Activated CD8-positive, alpha-beta memory T cell treated with anti-CD3 and anti-CD28 coated beads for 1 hour (primary cell): ENCODE measurements at places on chromosomes 1 and 21.

- DNase-seq = no peak
These were observed 49.8 kb upstream of the IFNLR1 start for GRCh38 chr1:24236789-24237371.

- DNase-seq = no peak
These were observed 1.6 kb upstream of the S1PR1 start for GRCh38 chr1:101235216-101235695.

DNA sequence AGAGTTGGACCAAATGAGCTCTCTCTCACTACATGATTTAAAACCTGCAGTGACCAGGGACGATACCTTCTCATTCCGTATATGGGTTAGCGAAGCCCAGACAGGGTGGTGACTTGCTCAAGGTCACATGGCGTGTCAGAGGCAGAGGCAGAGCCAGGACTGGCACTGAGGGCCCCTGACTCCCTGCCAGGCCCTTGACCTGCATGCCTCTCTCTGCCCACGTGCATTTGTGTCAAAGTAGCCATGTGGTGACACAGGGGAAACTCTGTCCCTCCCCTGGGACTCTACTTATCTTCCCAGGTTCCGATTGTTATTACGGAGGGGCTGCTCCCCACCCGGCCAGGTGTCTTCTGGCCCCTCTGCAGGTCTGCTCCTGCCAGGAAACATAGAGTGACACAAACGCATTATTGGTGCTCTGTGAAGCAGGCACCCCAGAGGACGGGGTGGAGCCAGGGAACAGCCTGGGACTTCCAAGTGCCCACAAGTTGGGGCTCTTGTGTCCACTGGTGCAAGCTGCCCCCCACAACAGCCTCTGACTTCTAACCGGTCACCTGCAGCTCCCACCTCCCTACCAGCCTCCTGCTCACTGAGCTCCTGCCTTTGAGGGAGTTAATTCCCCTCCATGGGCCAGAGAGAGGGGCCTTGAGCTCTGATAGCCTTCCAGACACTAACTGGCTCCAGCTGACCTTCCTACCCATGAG lies 7.3 kb upstream of the TINAGL1 start:
- DNase-seq = no peak

- DNase-seq = no peak
These were observed 68.6 kb upstream of the COG2 start for GRCh38 chr1:230573658-230574057.

DNA sequence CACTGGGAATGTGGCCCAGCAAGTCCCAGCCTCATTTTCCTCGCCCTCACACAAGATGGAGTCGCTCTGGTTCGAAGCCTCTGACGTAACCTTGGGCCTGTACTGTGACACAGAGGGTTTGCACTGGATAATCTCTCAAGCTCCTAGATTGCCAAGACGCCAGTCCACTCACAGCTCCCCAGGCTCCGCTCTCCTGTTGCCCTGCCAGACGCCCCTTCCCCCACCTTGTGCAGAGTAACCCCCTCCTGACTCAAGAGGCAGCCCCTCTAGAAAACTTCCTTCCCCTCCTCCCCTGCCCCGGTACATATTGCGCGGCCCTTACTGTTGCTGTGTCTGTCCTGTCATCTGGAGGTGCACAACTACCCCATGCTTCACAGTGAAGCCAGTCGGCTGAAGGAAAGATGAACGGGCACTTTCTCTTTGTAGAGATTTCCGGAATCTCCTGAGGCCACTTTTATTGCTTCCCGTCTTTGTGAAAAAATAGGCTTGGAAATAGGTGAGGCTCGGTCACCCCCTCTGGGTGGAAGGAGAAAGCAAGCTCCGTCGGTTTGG lies 981 bp upstream of the KIAA1614 start:
- no peak for DNase-seq

DNA sequence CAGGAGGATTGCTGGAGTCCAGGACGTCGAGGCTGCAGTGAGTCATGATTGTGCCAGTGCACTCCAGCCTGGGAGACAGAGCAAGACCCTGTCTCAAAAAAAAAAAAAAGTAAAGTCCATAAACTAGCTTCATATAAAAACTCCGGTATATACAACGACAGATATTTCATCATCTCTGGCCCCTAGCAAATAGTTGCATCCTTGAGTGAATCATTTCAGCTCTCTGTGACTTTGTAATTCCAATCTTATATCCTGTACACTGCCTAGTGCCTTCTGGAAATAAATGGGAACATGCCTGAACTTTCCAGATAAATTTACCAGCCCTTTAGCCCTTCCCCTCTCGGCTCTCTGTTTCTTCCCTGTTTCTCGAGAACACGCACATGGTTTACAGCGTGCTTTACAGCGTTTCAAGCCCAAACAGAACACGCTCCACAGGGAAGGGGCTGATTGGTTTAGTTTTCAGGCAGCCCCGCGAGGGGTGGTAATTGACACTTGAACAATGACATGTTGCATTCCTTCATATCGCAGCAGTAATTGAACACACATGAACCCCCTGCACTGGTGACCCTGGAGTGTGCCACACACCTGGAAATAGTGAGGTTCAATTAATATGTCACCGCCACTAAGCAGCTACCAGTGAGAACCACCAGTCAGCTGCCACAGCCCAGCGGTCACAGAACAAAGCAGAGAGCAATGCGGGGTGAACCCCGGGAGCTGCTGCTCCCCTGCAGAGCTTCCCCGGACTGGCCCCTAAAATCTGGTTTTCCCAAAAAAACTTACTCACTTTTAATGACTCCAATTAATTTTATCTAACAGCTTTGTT lies 35.7 kb upstream of the SIM2 start:
- DNase-seq = no peak

GRCh38 chr1:179046808-179047635 lies 21.3 kb downstream of the FAM20B start:
- no peak for DNase-seq

DNA sequence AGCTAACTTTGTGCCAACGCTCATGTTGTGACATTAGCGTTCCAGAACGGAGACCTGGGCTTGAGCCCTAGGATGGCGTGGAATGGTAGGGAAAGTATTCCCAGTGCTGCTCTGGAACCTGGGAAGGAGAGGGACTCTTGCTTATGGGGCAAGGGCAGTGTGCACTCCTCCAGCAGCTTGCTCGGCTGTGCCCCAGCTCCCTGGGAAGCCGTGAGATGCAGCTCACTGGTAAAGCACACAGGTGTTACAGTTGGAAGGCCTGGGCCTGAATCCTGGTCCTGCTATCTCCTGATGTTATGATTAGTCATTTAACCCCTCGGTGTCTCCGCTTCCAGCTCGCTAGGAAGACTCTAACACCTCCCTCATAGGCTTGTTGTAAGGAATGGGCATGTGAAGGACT lies 42.4 kb upstream of the EPHA8 start:
- no peak for DNase-seq

- DNase-seq = no peak
These were observed 23.8 kb downstream of the FAM89A start for GRCh38 chr1:231016234-231016633.

DNA sequence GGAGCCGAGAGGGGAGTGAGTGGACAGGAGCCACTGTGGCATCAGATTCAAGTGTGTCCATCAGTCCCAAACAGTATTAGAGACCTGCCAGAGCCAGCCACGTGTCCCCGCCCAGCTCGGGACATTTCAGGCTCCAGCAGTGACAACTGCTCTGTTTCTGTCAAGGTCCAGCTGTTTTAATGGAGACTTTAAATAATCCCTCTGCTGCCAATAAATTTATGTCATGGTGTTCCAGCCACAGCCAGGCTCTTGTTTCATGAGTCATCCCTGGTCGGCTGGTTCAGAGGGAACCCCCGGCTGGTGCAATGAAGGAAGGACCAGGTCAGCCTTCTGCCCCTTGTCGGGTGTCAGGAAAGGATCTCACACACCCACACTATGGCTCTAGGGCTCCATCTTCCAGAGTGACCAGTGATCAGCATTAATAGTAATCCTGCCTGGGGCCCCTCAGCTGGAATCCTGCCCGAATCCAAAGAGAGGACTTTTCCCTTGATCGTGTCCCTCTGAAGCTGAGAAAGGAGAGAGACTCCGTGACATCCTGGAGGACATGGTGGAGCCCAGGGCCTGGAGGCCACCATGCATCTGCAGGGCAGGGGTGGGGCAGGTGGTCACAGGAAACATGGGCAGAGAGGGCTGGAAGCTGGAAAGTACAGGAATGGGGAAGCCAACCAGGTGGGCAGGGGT lies 197.3 kb downstream of the MATN1 start:
- no peak for DNase-seq

GRCh38 chr21:34526618-34527290 lies 14.7 kb upstream of the KCNE1 start:
- DNase-seq = no peak

GRCh38 chr1:202306535-202307345 lies 35.0 kb downstream of the UBE2T start:
- no peak for DNase-seq

DNA sequence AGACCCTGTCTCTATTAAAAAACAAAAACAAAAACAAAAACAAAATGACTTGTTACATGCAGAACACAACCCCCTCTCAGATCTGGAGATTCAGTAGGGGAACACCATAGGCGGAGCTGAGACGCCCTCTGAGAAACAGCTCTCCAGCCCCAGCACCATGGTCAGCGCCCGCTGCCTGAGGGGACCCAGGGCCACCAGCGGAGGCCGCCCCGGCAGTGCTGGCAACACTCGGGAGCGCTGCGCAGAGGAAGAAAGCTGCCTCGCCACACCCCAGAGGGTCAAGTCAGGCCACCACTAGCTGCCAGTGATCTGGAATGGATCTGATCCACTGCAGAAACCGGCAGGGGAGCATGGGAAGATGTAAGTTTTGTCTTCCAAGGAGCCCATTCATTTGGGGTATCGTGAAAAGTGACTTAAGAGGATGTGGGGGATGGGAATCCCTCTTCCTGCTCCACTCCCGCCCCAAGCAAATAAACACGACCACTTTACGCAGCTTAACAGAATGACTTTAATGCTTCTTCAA lies 3.1 kb downstream of the ACTA1 start:
- DNase-seq = no peak

DNA sequence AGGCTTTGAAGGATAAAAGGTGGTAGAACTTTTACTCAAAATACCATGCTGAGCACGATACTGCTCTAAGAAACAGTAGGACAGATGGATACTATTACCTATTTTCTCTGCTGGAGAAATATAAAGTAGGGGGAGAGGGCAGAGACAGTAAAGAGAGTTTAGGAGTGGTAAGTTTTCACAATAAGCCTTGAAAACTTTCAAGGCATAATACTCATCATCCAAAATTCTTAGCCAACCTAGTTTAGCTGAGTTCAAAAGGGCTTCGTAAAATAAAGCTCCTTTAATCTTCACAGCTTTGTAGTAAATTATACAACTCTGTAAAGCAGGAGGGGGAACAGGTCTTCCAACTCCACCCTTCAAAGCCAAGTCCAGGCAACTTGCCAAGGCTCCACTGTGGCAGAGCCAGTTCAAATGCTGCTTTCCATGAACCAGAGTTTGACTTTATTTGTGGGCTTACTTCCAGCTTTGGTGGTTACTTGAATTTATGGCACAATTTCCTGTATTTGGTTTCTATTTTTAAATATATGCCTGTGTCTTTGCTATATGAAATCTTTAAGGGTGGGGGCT lies 15.5 kb downstream of the TEX38 start:
- no peak for DNase-seq

- DNase-seq = no peak
These were observed 25.6 kb upstream of the ENO1 start for GRCh38 chr1:8903908-8904650.

- no peak for DNase-seq
These were observed 46.1 kb upstream of the TRAPPC10 start for GRCh38 chr21:43965911-43966585.

DNA sequence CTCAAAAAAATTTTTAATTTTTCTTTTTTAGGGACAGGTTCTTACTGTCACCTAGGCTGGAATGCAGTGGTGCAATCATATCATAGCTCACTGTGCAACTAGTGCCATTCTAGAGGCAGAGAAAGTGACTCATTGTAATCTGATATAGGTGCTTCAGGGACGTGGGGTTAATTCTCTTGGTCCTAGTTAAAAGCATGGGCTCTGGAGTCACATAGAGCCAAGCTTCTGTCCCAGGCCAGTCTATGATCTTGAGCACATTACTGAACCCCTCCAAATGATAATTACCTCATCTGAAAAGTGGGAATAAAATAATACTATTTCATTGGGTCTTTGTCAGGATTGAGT lies 1.1 kb upstream of the ADIPOR1 start:
- no peak for DNase-seq

GRCh38 chr21:15054089-15054488 lies 10.7 kb downstream of the NRIP1 start:
- no peak for DNase-seq

GRCh38 chr1:186421446-186421845 lies 39.5 kb downstream of the PDC start:
- no peak for DNase-seq

- no peak for DNase-seq
These were observed 3.1 kb downstream of the TRAF5 start for GRCh38 chr1:211329764-211330201.

GRCh38 chr21:27645285-27645684 lies 678.4 kb upstream of the ADAMTS5 start:
- DNase-seq = no peak

DNA sequence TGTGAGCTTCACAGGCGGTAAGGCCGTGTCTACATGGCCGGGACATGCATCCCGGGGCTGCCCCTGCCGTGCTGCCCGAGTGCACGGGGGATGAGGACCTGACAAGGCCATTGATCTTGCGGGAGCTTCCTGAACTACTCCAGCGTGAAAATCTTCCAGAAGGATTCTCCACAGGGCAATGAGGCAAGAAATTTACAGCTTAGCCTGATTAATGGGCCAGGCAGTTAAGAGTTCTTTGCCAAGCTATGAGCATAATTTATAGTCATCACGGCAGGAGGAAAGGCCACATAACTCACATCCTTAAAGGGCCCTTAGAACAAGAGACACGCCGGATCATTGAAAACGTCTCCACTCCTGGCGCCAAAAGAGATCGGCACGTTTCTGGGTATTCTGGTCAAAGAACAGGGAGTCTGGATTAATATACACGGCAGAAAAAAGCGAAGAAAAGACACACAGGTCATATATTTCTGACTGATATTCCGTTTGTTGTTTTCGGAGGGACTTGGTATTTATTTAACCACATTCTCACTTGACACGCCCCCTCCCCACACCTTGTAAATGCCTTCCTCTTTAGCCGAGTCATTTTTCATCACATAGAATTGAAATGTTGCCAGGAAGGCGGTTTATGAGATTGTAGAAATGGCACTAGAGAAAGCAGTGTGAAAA lies 180.5 kb downstream of the DYRK1A start:
- no peak for DNase-seq

DNA sequence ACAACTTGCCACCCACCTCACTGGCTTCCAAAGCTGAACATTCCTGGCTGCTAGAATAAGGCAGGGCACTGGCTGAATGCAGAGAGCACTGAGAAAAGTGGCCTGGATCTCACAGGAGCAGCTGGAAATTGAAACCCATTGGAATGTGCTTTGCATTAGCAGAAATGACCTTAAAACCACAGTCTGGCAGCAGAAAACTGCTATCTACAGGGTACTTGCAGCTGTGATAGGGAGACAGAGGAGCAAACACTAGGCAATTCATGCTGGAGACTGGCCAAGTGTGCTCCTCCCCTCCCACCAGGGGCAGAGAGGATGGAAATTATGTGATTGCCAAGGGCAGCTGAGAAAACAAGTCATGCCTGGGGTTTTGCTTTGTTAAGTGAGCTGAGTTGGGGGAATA lies 47.2 kb downstream of the HSD3B1 start:
- DNase-seq = no peak

- no peak for DNase-seq
These were observed 13.0 kb downstream of the FMN2 start for GRCh38 chr1:240104672-240105071.

- no peak for DNase-seq
These were observed 13.2 kb upstream of the SLC45A3 start for GRCh38 chr1:205693421-205693991.

- no peak for DNase-seq
These were observed 173.8 kb downstream of the ETS2 start for GRCh38 chr21:38979271-38980121.
